ENCODE measurements at places on chromosomes 12 and 14.

- peak; percentile 48 for DNase-seq
Measured at GRCh38 chr14:68682166-68683103, 110.4 kb downstream of the ZFP36L1 start.

DNA sequence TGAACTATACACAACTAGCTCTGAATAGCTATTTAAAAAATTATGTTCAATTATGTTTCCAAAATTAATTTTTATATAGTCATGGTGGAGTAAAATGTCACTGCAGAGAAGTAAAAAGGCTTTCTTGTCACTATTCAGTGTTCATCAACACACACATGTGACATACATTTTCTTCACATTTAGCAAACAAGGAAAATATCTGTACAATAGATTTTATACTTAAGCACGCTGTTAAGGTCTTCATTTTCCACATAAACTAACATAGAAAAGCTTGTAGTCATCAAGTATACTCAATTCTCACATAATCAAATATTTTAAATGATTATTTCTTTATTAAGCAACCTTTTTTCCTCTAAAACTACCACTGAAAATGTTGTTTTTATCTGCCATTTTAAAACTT, 141.2 kb upstream of the DIO2 start:
- DNase-seq: no peak

- DNase-seq: no peak
Measured at GRCh38 chr14:35435177-35435576, 30.6 kb upstream of the NFKBIA start.

DNA sequence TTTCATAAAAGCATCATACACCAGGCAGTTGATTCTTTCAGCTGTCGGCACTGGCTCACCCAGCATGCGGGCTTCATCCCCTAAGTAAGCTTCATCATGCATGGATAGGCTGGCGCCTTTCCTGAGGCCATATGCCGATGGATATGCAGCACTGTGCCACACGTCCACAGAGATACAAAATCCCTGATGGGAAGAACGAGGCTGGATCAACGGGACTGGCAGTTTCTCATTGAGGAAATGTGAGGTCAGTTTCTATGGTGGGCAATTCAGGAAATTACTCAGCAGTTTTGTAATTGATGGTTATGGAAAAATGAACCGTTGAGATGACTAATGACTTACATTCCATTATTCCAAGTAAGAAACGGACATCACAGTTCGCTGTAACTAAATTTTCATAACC, 453.8 kb downstream of the TMEM121 start:
- DNase-seq: no peak

DNA sequence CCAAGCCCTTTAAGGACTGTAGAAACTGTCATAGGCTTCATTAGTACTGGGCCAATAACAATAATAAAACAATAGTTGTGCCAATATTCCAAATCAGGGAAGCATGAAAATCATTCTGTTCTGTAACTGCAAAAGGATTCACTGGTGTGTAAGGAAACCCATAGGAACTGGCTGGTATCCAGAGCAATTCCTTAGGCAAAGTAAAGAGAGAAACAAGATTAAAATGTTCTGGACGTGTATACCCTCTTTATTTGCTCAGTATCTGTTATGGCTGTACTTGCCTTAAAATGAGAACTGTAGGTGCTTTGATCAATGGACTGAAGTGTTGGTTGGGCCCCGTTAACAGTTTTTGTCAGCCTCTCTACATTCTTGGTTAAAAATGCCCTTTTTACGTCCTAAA, 72.4 kb upstream of the STAC3 start:
- no peak for DNase-seq

DNA sequence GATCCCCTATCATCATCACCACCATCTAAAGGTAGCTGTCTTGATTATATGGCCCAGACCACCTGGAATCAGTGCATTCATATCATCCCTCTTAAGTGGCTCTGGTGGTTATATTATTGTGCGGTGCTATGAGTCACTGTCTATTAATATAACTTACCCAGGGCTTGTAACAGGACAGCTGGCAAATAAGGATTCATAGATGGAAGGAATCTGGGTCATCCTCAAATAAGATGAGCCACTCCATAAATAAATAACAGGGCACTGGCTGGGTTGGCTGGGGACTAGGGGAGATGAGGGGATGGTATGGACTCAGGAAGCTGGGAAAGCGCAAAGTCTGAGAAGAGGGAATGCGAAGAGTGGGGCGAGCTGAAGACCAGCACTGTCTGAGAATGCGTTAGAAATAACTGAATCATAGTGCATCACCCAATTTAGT, 216.1 kb downstream of the NUAK1 start:
- DNase-seq: no peak
